M059J (cell line): ENCODE measurements at places on chromosomes 6 and 20.

DNA sequence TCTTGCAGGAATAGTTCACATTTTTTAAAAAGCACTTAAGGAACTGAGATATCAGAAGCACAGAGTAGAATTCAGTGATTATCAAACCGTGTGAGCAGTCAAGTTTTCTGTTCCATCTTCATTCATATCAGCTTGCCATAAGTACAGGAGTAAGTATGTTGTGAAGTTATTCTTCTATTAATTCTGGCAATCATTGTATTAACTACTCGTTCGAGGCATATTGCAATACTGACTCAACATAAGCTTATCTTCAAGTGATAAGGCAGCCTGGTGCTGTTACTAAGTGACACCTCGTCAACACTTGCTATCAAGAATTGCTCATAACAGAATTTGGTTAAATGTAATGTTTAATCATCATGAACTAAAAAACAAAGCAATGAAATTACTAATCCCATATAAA is 75.7 kb upstream of the SNX9 start:
- DNase-seq: no peak

DNA sequence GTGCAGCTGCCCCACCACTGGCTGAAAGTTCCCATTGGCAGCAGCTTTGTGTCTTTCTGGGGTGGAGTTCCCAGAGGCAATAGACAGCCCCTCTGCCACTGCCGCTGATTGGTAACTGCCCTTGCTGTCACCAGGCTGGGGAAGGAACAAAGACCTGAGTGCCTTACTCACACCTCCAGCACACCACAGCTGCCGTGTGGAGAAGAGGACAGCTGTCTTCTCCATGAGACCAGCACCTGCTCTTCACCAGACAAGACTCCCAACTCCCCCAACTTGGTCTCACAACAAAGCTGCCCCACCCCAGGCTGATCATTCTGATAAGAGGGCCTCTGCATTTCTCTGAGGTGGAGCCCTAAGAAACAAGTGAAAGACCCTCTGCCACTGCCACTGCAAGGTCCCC is 39.7 kb upstream of the PTCHD4 start:
- peak; percentile 43 for DNase-seq

DNA sequence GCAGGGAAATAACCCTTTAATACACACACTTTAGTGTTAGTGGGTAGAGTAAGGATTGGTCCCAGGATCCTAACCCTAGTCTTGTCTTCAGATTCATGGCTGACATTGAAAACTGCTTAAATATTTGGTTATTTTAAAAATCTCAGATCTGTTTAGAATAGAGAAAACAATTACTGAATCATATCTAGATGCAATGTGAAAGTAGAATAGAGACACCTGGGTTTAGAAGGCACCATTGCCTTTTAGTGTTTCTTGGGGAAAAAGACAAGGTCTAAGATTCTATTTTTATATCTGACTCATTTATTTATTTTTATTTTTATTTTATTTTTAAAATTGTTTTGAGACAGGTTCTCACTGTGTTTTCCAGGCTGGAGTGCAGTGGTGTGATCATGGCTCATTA is 6.0 kb downstream of the DDX43 start:
- DNase-seq: no peak

- DNase-seq: peak; percentile 77
Measured at GRCh38 chr20:21125072-21125848, 622 bp upstream of the KIZ start.

GRCh38 chr6:10332111-10332510 is 82.8 kb downstream of the TFAP2A start:
- peak; percentile 26 for DNase-seq

DNA sequence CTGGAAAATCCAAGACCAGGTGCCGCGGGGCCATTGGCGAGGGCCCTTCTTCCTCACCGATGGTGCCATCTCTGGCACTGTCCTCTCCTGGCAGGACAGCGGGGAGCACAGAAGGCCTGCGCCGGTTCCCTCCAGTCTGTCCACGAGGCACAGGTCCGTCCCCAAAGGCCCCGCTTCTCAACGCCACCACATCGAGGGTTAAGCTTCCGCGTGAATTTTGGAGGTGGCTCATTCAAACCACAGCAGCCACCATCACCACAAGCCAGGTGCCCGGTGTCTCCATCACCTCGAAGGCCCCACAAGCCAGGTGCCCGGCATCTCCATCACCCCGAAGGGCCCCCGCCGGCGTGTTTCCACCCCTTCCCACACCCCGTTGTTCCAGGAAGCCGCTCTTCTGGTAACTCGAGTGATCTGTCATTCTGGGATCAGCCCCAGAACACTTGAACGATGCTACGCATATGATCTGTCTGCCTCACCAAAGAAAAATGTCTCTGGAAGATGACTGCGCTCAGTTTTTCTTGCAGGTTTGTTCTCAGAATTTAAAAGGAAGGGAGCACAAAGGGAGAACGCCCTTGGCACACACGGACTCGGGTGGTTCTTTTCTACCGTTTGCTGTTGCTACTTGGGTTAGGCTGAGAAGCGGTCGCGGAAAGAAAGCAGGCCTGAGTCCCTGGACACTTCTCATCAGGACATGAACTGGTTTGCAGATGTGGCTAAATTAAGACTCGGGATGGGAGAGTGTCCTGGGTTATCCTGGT is 9.9 kb upstream of the KIF25 start:
- DNase-seq: no peak

- DNase-seq: no peak
Measured at GRCh38 chr6:3228046-3228671, 706 bp upstream of the TUBB2B start.

DNA sequence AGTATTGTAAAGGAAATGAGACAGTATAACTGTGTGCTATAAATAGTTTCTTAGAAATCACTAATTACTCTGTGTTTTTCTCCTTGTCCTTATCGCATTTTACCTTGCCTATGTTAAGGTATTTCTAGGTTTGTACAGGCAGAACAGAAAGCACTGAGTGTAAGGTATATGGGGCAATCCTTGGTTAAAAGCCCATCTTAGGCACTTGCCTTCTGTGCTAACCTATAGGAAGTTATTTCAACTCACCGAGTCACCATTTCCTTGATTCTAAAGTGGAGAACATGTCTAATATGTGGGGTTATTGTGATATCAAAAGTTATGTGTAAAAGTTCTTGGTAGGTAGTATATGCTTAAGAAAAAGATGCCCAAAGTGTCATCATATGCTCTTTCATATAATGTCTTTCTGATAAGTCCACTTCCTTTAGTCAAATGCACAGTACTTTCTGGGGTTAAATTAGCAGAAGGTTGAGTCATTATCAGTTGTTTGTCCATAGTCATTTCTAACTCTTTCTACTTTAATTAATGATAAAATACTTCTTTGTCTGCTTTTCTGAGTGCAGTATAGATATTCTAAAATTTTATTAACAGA is 276.4 kb downstream of the UTRN start:
- DNase-seq: no peak
